LNCaP clone FGC (cell line): ENCODE measurements at places on chromosomes 1 and 21.

- DNase-seq = no peak
Measured at GRCh38 chr1:232728507-232729263, 76.5 kb upstream of the MAP10 start.

DNA sequence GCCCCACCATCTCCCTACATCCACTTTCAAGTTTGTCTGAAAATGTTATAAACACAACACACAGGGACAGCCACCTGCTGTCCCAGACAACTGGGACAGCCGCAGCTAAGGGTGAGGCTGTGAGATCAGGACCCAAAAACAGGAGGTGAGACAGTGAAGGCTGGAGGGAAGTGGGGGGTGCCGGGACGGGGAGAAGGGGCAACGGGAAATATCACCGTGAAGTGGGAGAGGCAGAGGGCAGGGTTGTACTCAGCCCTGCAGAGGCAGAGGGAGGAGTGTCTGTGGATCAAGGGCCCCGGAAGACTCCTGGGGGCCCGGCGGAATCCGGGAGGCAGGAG is 114.4 kb downstream of the CASZ1 start:
- DNase-seq = no peak

- DNase-seq = no peak
Measured at GRCh38 chr1:44553127-44553758, 121.0 kb downstream of the TMEM53 start.

DNA sequence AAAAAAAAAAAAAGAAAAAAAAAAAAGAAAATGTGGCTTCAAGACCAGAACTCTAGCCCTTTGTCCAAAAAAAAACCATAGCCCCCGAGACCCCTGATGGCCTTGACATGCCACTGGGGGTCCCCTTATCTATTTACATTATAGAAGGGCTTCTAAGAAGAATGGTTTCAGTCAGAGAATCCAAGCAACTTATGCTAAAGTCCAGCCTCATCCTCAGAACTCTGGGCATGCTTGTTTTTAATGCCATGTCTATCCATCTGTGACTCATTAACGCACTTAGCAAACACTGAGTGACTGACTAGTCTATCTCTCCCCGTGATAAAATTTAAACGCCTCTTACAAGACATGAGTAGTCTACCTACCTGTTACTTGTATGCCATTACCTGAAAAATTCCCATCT is 29.3 kb downstream of the ERG start:
- DNase-seq = no peak

DNA sequence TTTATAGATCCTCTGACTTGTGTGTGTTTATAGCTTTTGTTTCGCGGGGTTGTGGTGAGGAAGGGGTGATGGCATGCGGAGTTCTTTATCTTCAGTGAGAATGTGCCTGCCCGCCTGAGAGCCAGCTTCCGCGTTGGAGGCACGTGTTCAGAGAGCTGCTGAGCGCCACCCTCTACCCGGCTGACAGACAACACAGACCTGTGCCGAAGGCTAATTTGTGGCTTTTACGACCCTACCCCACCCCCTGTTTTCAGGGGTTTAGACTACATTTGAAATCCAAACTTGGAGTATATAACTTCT is 14.4 kb upstream of the CD101 start:
- no peak for DNase-seq

- no peak for DNase-seq
Measured at GRCh38 chr1:222910699-222911098, 95.9 kb downstream of the DISP1 start.

DNA sequence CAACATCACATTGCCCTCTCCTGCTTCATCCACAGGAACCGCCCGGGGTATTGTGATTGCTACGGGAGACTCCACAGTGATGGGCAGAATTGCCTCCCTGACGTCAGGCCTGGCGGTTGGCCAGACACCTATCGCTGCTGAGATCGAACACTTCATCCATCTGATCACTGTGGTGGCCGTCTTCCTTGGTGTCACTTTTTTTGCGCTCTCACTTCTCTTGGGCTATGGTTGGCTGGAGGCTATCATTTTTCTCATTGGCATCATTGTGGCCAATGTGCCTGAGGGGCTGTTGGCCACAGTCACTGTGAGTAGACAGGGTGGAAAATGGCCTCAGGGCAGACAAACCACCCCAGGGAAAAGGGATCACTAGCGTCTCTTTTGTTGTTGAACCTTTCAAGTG is 12.7 kb downstream of the ATP1A4 start:
- no peak for DNase-seq

DNA sequence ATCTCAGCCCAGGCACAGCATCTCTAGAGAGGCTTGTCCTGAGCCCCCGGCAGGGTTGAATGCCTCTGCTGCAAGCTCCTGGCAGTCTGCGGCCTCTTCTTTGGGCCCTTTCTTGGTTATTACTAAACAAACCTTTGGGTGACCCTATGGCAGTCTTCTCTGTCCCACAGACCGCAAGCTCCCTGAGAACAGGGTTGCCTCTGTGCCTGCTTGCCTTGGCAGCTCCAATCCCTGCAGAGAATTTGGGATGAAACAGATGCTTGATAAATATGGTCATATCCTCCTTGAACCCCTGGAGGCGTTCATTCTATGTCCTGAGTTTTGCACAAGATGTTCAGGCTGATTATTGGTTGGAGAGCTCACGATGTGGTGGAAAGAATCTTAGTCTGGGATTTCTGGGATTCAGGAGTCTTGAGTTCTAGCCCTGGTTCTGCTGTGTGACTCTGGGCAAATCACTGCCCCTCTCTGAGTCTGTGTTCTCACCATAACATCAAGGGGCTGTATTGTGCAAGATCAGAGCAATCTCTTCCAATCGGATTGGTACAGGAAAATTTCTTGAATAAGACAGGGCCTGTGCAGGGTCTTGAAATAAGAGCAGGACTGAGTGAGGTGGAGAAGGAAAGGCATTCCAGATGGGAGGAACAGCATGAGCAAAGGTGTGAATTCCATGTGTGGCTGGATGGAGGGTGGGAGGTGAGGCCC is 49.6 kb downstream of the EDN2 start:
- no peak for DNase-seq
